ENCODE measurements at places on chromosomes 5 and 9.

- H3K27ac ChIP-seq = no peak overlapping the region
- H3K4me1 ChIP-seq = peaks cover 18% of the 10 kb centered on the region
- DNase-seq = no peak
- no peak overlapping the region for H3K4me3 ChIP-seq
- H3K36me3 ChIP-seq = peaks cover 9% of the 10 kb centered on the region
Measured at GRCh38 chr9:137740312-137740711, 121.5 kb downstream of the EHMT1 start.

- H3K4me1 ChIP-seq = peaks cover 9% of the 10 kb centered on the region
- no peak overlapping the region for H3K4me3 ChIP-seq
- H3K27me3 ChIP-seq = peaks cover 17% of the 10 kb centered on the region
- no peak overlapping the region for H3K27ac ChIP-seq
- DNase-seq = no peak
- no peaks in the 10 kb centered on the region for H3K36me3 ChIP-seq
Measured at GRCh38 chr5:149904977-149905376, 39.6 kb downstream of the PDE6A start.

DNA sequence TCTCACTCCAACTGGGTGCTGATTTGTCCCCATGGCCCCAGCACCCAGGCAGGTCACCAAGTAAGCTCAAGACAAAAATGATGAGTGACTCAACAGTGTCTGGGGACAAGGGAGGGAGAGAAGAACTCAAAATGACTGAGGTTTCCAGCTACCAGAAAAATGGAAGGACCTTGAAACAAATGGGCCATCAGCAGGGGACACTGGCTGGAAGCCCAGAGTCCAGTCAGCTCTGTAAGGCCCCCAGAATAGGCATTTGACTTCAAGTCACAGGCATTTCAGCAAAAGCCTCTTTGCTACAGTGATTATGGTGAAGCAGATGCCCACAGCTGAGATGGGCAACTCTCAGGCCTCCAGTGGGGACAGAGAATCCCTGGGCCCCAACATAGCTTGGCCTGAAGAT is 139.0 kb upstream of the GABRP start:
- H3K4me3 ChIP-seq = no peak overlapping the region
- peaks cover 13% of the 10 kb centered on the region for H3K27me3 ChIP-seq
- H3K36me3 ChIP-seq = no peaks in the 10 kb centered on the region
- no peak for DNase-seq
- H3K27ac ChIP-seq = no peak overlapping the region

- no peaks in the 10 kb centered on the region for H3K4me1 ChIP-seq
- no peak for DNase-seq
- no peak overlapping the region for H3K4me3 ChIP-seq
- no peak overlapping the region for H3K27ac ChIP-seq
- no peaks in the 10 kb centered on the region for H3K36me3 ChIP-seq
- no peaks in the 10 kb centered on the region for H3K27me3 ChIP-seq
Measured at GRCh38 chr5:92459654-92460053, 1076.5 kb upstream of the ARRDC3 start.

- no peaks in the 10 kb centered on the region for H3K36me3 ChIP-seq
- H3K4me3 ChIP-seq = no peak overlapping the region
- no peak for DNase-seq
- H3K27me3 ChIP-seq = peaks cover 8% of the 10 kb centered on the region
- no peak overlapping the region for H3K27ac ChIP-seq
Measured at GRCh38 chr5:74655206-74655605, 14.7 kb upstream of the ENC1 start.

- no peak overlapping the region for H3K4me3 ChIP-seq
- DNase-seq = no peak
- peaks cover 1% of the 10 kb centered on the region for H3K27me3 ChIP-seq
- no peaks in the 10 kb centered on the region for H3K36me3 ChIP-seq
- no peak overlapping the region for H3K27ac ChIP-seq
- no peaks in the 10 kb centered on the region for H3K4me1 ChIP-seq
Measured at GRCh38 chr9:71357346-71357745, 235.9 kb upstream of the TRPM3 start.

DNA sequence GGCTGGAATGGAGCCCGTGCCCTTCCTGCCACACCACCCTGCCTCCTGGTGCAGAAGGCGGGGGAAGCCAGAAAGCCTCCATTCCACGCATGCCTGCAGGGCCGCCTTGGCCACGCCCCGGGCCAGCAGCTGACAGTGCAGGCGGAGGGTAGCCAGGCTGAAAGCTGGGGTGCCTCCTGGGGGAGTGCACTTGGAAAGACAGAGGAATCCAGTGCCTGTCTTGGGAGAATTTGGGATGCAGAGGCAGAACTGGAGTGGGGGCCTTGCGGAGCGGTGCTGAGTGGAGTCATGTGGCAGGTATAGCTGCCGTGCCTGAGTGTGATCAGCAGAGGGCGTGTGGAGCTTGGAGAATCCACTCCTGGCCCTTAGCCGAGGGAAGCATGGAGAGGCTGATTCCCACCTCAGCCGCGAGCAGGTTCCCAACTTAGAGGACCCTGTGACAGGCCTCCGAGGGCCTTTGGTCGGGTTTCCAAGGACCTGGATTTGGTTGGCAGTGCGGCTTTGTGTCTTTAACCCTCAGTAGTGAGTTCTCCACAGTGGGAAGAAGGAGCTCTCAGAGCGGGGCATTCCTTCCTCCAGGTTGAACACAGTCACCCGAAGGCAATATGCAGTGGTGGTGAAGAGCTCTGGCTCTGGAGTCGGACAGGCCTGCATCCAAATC is 9.1 kb upstream of the URM1 start:
- no peak overlapping the region for H3K27ac ChIP-seq
- DNase-seq = peak; percentile 69
- H3K4me1 ChIP-seq = peaks cover 13% of the 10 kb centered on the region
- no peaks in the 10 kb centered on the region for H3K27me3 ChIP-seq
- H3K4me3 ChIP-seq = peak overlapping the region; percentile 84
- no peaks in the 10 kb centered on the region for H3K36me3 ChIP-seq

- no peak overlapping the region for H3K27ac ChIP-seq
- H3K4me3 ChIP-seq = no peak overlapping the region
- H3K4me1 ChIP-seq = no peaks in the 10 kb centered on the region
- H3K27me3 ChIP-seq = no peaks in the 10 kb centered on the region
- DNase-seq = no peak
- peaks cover 17% of the 10 kb centered on the region for H3K36me3 ChIP-seq
Measured at GRCh38 chr9:127038531-127038930, 83.9 kb downstream of the ANGPTL2 start.

- no peak for DNase-seq
- no peaks in the 10 kb centered on the region for H3K4me1 ChIP-seq
- H3K4me3 ChIP-seq = no peak overlapping the region
- H3K27me3 ChIP-seq = peaks cover 36% of the 10 kb centered on the region
- no peak overlapping the region for H3K27ac ChIP-seq
- H3K36me3 ChIP-seq = no peaks in the 10 kb centered on the region
Measured at GRCh38 chr5:56561-57290, 35.2 kb upstream of the PLEKHG4B start.

- no peak for DNase-seq
- H3K4me3 ChIP-seq = no peak overlapping the region
- H3K27ac ChIP-seq = no peak overlapping the region
- peaks cover 11% of the 10 kb centered on the region for H3K27me3 ChIP-seq
Measured at GRCh38 chr5:133454442-133454841, 157.9 kb downstream of the FSTL4 start.

DNA sequence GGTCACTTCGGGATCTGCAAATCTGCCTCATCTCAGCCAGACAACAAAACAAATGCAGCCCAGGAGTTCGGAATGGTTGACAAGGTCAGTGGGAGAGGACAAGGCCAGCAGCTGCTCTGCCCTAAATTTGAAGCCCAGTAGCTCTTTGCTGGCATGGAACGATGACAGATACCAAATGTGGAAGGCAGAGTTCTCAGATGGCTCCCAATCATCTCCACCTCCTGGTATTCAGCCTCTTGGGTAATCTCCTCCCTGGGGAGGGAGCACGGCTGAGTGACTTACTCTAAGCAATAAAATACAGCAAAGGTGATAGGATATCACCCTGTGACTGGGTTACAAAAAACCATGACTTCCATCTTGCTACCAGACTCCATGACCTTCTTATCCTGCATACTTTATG is 172.8 kb downstream of the ENTREP1 start:
- no peak overlapping the region for H3K27ac ChIP-seq
- no peaks in the 10 kb centered on the region for H3K4me1 ChIP-seq
- H3K4me3 ChIP-seq = no peak overlapping the region
- no peaks in the 10 kb centered on the region for H3K36me3 ChIP-seq

GRCh38 chr5:108711898-108712297 is 35.8 kb upstream of the FER start:
- H3K27me3 ChIP-seq = peaks cover 2% of the 10 kb centered on the region
- H3K27ac ChIP-seq = no peak overlapping the region
- no peaks in the 10 kb centered on the region for H3K4me1 ChIP-seq

DNA sequence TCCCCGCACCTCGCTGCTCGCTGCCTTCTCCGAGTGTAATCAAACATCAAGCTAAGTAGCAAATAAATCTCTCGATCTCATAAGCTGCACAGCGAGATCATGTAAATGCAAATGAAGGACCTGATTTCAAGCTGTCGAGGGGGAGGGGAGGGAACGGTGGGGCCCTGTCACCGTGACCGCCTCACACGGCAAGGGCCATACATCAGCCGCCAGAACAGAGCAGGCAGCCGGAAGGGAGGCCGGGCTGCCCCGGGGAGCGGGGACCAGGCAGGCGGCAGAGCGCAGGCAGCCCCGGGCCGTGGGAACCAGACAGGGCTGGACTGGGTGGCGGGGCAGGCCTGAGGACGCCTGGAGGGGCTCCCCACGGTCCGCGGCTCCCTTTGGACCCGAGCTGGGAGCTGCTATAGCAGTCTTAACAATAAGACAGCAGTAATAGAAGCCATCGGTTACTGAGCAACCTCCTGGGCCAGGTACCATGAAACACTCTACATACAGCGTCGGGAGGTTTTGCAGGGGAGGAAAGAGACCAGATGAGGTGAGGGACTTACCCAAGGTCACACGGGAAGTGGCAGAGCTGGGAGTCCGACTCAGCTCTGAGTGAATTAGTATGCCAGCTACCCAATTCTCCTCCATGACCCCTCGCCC is 76.8 kb downstream of the CFAP77 start:
- no peaks in the 10 kb centered on the region for H3K36me3 ChIP-seq
- peak; percentile 29 for DNase-seq
- H3K4me3 ChIP-seq = peak overlapping the region; percentile 65

- no peak overlapping the region for H3K4me3 ChIP-seq
- H3K36me3 ChIP-seq = peaks cover 3% of the 10 kb centered on the region
- peaks cover 15% of the 10 kb centered on the region for H3K4me1 ChIP-seq
- H3K27ac ChIP-seq = no peak overlapping the region
- H3K27me3 ChIP-seq = no peaks in the 10 kb centered on the region
Measured at GRCh38 chr9:34994260-34994899, 4.8 kb downstream of the DNAJB5 start.

DNA sequence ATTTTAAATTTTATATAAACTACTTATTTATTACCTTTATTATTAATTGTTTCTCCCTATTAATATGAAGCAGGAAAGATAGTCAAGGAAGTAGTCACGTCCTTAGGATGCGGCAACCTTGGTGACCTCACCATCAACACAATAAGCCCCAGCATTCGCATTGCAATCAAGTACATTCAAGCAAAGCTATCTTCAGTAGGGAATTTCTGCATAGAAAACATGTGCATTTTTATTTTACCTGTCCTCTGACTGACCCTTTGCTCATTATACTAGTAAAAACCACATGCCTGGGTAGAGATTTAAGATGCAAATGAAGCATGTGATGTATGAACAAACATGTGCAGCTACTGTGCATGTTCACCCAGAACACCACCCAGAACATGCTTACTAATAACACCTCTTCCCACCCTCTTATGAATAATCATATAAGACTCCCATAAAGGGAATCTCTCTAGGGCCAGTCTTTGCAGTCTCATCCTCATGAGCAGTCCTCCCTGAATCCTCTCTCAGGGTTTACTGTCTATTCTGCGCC is 869.6 kb downstream of the TAF11L14 start:
- no peak for DNase-seq
- H3K27ac ChIP-seq = no peak overlapping the region
- no peak overlapping the region for H3K4me3 ChIP-seq
- no peaks in the 10 kb centered on the region for H3K4me1 ChIP-seq
- H3K36me3 ChIP-seq = no peaks in the 10 kb centered on the region

DNA sequence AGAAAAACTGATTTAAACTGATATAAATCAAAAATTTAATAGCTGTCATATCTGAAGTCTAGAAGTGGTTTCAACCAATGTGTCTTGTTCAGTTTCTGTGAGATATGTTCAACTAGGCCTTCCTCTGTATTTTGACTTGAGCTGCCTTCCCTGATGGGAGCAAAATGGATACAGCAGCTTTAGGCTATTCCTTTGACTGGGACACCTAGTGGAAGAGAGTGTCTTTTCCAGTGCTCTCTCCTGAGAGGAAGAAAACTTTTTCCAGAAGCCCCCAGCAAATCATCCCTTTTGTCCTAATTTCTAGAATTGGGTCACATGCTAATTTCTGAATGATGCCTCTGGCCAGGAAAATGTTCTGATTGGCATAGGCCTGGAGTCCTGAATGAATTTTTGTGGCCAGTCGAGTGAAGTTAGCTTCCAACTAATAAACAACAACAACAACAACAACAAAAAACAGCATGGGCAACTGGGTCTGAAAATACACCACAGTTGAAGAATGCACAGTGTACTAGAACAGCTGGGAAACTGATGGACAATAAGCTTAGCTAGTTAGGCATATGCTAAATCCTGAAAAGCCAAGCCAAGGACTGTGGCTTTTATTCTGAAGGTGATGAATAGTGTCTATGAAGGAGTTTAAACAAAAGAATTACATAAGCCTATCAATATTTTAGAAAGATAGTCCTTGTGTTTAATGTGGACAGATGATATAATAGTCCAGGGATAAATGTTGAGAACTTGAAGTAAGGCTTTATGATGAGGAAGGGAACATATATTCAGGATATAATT is 125.7 kb downstream of the FBN2 start:
- H3K4me1 ChIP-seq = no peaks in the 10 kb centered on the region
- DNase-seq = no peak
- H3K36me3 ChIP-seq = no peaks in the 10 kb centered on the region
- no peak overlapping the region for H3K4me3 ChIP-seq
- H3K27me3 ChIP-seq = no peaks in the 10 kb centered on the region

GRCh38 chr5:96194593-96194992 is 232.9 kb upstream of the ELL2 start:
- no peak for DNase-seq
- no peaks in the 10 kb centered on the region for H3K36me3 ChIP-seq
- H3K27me3 ChIP-seq = peaks cover 14% of the 10 kb centered on the region
- no peaks in the 10 kb centered on the region for H3K4me1 ChIP-seq
- H3K27ac ChIP-seq = no peak overlapping the region
- no peak overlapping the region for H3K4me3 ChIP-seq

GRCh38 chr5:35804201-35804653 is 52.5 kb upstream of the IL7R start:
- H3K4me3 ChIP-seq = peak overlapping the region; percentile 15
- DNase-seq = no peak
- peak overlapping the region; percentile 73 for H3K27ac ChIP-seq
- no peaks in the 10 kb centered on the region for H3K27me3 ChIP-seq
- H3K36me3 ChIP-seq = peaks cover 2% of the 10 kb centered on the region

DNA sequence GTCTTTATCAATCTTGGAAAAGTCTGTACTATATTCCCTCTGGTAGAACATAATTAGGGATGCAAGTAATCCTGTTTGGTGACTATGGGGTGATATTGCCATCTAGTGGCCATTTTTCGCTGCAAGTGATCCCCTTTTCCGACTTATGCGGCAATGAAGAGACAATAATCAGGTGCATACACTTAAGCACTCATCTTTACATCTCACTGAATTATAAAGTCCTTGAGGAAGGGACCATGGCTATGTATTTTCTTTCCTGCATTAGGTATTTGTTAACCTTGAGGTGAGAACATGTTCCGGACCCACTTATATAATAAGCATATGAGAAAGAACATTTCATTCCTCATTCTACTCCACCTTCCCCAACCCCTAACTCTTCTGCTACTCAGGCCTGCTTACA is 19.6 kb upstream of the LIX1 start:
- DNase-seq = peak; percentile 32
- no peak overlapping the region for H3K4me3 ChIP-seq
- peaks cover 70% of the 10 kb centered on the region for H3K36me3 ChIP-seq
- peak overlapping the region; percentile 24 for H3K27ac ChIP-seq
